ENCODE measurements at places on chromosomes 2 and 18.

DNA sequence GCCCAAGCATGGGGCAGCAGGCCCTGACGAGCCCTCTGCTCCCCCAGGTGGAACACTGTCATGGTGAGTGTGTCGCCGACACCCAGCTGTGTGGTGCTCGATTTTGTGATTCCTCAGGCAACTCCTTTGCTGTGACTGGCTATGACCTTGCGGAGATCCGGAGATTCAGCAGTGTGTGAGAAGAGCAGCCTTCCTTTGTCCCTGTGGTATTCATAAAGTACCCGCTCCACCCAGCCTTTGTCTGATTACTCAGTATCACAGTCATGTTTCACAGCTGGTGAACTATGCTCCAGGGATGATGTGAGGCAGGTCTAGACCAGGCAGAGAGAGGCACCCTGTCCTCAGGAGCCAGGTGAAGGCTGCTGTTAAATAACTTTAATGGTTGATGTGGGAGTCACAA, 4.0 kb downstream of the WDR54 start:
- DNase-seq = no peak

- no peak for DNase-seq
These were observed 214.2 kb downstream of the CALCRL start for GRCh38 chr2:187233811-187234210.

- no peak for DNase-seq
These were observed 27.3 kb downstream of the GRB14 start for GRCh38 chr2:164593959-164594358.

GRCh38 chr18:54165450-54165849, 59.0 kb downstream of the MBD2 start:
- DNase-seq = no peak

GRCh38 chr2:32652555-32653209, 24.8 kb downstream of the TTC27 start:
- DNase-seq = no peak

DNA sequence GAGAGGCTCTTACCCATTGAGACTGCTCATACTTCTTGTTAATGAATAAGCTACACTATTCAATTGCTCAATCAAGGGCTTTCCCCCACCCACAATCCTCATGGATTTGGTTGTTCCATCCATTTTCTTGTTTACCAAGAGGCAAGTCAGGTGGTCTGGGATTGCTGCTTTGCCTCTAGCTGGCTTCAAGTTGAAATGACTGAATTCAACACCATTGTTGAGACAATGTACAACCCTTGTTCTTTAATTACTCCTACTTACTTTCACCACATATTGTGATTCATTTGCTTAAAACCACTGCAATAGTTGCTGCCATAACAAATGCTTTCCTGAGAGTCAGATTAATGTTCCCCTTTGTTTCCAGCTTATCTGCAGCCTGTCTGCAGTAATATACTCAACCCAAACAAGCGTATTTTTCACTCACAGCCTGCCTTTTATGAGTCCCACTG, 532.2 kb downstream of the RIT2 start:
- DNase-seq = peak; percentile 1

GRCh38 chr2:47490406-47490805, 87.5 kb downstream of the MSH2 start:
- peak; percentile 32 for DNase-seq

DNA sequence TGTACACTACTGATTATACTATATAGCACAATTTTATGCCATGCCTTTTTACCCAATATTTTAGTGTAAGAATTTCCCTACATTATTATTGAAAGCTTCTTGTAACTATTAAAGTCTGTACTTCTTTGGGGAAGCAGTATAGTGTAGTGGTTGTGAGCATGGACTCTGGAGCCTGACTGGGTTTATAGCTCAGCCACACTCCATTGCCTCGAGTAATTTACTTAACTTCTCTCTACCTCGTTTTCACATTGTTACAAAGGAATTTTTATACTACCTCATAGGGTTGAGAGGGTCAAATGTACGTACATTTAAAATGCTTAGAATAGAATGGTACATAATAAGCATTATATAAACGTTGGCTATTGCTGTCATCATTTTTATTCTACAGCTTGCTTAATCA, 139.2 kb downstream of the UBR3 start:
- no peak for DNase-seq

DNA sequence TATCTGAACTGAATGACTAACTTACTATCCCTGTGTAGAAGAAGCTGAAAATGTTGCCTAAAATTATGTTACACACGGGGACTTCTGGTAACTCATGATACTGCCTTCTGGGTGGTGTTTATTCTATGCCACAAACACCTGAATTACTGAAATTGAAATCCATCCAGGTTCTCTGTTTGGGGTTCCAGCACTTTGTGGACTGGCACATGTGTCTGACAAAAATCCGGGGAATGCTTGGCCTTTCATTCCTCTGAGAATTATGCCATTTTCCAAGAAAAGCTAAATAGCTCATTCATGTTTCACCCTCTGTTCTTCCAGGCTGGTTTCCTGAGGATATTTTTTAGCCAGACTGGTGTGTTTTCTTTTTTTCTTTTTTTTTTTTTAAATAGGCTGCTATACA, 59.5 kb upstream of the POU3F3 start:
- DNase-seq = no peak

- DNase-seq = no peak
These were observed 186.4 kb downstream of the CDH7 start for GRCh38 chr18:65937180-65937579.

DNA sequence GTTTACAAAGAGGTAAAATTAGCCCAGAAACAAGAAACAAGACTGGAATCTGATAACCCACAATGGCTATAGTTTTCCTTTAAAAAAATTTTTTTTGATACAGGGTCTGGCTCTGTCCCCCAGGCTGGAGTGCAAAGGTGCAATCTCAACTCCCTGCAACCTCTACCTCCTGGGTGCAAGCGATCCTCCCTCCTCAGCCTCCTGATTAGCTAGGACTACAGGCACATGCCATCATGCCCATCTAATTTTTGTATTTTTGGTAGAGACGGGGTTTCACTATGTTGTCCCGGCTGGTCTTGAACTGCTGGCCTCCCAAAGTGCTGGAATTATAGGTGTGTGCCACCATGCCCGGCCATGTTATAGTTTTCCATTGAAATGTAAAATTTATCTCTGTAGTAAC, 12.3 kb upstream of the PARD6G start:
- no peak for DNase-seq

- no peak for DNase-seq
These were observed 90.3 kb downstream of the MAPRE2 start for GRCh38 chr18:35131387-35132020.
